Fibroblast of the conjunctiva (primary cell): ENCODE measurements at places on chromosomes 7 and 10.

DNA sequence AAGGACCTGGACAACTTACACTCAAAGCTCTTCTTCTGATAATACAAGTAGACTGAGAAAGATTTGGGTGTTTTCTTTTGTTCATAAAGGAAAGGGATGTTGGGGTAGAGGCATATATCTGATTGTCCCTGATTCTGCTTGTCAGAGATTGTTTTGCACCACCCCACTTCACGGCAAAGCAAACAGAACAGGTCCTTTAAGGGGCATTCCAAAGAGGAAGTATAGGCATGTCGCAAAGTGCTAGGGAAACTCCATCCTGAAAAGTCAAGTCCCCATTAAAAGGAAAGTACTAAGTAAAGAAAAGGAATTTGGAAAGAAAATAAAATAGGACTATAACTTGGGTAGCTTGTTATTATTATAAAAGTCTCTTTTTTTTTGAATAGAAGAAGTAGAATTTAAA lies 233.0 kb downstream of the DNAJB9 start:
- no peak for DNase-seq

DNA sequence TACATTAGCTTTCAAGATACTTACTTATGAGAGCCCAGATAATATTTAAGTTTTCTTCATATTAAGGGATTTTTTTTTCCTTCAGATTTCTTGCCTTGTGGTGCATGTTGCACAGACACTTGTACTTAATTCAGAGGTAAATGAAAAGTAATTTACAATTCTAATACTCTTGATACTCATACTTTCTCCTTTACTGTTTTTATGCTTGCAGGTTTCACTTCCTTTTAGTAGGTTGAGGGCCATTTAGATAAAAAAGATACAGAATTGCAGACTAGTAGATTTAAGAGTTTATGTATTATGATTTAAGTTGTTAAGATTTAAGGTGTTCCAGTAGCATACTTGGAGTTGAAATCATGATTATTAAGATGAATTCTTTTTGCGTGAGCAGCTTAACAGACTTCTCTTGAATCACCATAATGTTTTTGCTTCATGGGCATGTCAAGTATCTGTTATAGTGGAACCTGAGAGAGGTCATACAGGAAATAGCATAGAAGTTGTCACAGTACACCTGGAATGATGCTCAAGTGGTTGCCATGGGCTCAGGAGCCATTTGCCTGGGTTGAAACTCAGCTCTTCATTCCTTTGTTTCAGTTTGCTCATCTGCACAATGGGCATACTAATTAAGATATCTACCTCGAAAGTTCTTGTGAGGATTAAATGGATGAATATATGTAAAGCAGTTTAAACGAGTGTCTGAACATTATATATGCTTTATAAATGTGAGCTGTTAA lies 174.8 kb upstream of the PRPS1L1 start:
- DNase-seq: no peak

GRCh38 chr10:7788639-7789286 lies 786 bp downstream of the ATP5F1C start:
- no peak for DNase-seq

DNA sequence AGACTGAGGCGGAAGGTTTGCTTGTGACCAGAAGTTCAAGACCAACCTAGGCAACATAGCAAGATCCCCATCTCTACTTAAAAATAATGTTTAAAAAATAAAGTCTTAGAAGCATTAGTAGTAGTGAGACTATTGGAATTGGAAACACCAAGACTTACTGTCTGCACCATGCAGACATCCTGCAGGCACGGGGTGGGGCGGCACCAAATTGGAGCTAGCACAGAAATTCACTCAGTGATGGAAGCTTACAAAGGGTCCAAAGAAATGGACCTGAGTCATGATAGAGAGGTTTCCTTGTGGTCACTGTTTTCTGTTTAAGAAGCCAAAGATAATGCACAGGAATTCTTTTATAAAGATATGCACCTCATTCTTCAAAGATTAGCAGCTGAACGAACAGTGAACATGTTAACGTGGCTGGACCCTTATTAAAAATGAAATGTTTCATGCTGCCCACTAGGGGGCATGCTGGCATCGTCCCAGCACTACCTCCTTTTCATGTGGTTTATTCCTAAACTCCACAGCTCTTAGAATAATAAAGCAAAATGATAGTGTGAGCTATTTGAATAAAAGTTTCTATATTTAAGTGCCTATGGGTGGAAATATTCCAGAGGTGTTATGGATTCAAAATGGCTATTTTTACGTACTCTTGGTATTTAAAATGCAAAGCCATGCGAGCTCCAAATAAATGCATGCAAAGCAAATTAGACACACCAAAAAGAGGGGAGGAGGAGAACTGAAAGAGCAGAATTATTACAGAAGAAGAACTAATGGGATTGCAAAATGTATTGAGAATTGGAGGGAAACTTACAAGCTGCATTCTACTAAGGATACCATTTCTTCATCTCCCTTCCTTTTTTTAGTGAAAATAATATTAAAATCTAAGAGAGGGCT lies 28.6 kb downstream of the PDSS1 start:
- DNase-seq: peak; percentile 52

GRCh38 chr7:71563276-71563675 lies 431.3 kb downstream of the GALNT17 start:
- no peak for DNase-seq

GRCh38 chr10:23015021-23015707 lies 80.2 kb upstream of the MSRB2 start:
- DNase-seq: no peak

- DNase-seq: no peak
These were observed 19.7 kb upstream of the SLC18A2 start for GRCh38 chr10:117221156-117221711.
